Stimulated activated CD4-positive, alpha-beta T cell treated with anti-CD3 and anti-CD28 coated beads, Interleukin-1b, Interleukin-23, amount 100 ng/mL, for 1 hour (primary cell): ENCODE measurements at places on chromosomes 4 and X.

DNA sequence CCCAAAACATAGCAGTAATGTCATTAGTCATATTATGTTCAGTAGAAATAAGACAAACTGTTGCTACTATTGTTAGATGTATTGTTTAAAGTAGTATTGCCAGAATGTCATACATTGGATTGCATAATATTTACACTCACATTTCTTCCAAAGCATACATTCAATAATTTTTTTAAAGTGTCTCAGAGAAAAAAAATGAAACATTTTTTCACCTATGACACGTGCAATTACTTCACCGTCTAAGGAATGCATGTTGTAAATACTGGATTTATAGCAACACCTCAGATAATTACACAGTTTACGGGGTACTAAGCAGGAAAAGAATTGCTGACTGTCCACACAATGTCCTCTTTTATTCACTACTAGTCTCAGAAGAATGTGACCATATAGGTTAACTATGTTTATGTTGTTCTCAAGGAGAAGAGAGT is 162.1 kb downstream of the PCDH18 start:
- DNase-seq = no peak

DNA sequence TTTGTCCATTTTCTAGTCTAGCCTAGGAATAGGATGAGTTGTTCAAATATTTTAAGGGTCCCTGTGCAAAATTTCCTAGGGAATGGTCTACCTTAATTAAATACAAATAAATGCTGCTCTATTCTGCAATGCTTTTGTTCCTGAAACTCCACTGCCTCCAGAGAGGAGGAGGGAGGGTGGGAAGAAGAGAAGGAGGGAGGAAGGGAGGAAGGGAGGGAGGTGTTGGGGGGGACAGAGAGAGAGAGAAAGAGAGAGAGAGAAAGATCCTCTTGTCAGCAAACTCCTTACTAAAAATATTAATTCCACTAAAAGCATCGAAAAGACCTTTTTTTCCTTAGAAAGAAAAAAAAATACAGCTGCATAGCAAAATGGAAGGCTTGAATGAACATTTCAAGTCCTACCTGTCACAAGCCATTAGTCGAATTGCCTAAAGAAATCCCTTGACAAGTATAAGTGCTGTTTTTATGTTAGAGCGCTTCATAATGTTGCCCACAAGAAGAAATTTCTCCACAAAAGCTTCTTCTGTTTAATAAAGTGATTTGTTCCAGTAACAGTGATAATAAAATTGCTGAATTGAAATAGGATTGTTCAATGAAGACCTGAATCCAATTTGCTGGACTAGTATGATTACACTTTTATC is 106.0 kb downstream of the NKX6-1 start:
- DNase-seq = no peak

- no peak for DNase-seq
Measured at GRCh38 chr4:54802336-54802735, 144.6 kb downstream of the KIT start.

DNA sequence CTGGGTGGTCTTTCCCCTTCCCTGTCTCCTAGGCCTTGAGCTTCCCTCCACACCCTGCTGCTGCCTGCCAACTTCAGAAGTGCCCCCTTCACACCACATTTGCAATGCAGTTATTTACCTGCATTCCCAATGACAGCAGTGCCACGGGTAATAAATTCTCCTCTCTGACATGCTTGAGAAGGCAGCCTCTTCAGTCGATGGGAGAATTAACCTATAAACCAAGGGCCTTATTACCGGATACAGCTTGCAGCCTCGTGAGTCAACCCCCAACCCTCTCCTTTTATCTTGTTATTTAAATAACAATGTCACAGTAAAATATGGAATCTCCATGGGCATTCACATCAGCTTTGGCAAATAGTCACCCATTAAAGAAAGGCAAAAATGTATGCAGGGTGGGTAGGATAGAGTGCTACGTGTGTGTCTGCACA is 34.7 kb upstream of the LGI2 start:
- no peak for DNase-seq

DNA sequence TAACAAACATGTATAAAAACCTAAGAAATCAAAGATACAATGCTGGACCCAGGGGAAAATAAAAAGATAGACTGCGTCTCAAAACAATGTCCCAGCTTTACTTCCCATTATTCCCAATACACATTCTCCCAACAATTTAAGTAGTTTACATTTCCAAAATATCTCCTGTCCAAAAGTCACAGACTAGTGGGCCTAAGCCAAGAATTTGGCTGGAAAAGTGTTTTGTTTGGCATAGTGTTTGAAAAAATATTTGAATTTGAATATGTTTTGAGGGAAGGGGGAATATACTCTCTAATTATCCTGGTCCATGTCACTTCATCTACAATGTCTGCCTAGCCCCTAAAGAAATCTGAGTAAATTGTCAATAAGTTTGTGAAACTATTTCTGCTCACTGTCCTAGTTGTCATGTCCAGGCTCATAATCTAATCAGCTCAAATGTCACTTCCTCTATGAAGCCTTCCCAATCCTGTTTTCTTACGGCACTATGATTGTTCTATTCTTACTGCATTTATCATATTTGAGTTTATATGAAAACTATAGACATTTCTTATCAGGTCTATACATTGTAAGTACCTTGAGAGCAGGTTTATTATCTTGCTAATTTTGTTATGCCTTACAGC is 74.4 kb downstream of the SEC24D start:
- DNase-seq = no peak

- no peak for DNase-seq
Measured at GRCh38 chrX:17750436-17750835, 13.1 kb downstream of the SCML1 start.

GRCh38 chr4:52260514-52261210 is 209.6 kb downstream of the SPATA18 start:
- no peak for DNase-seq

GRCh38 chr4:113020966-113021365 is 28.5 kb upstream of the ANK2 start:
- DNase-seq = no peak

DNA sequence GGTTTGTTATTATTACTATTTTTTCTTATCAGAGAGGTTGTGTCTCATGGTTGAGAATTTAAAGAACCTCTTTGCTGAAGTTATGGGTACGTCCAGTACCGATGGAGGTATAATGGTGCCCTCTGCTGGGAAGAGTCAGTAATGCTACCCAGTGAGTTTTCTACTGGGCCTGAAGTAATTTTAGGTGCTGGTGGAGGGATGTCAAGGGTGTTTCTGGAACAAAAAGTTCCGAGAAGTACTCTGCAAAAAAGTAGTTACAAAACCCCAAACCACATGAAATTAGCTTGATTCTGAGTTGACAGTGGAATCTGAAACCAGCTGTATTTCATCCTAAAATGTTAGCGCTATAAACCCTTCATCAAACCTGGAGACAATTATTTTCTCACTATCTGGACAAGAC is 102.5 kb upstream of the MID1 start:
- no peak for DNase-seq

DNA sequence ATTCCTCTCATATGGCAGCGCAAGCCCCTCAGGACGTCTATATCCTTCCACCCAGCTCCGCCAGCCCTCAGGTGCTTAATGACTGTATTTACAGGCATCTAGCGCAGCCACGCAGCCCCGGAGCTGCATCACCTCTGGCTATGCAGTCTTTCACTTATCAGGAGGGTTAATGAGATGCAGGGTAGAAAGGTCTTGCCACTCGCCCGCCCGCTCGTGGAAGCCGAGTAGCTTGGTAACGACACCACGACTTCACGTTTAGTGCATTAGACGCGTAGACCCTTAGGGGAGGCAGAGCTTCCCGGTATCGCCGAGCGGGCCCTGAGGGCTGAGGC is 1.5 kb upstream of the SLC16A2 start:
- no peak for DNase-seq

GRCh38 chr4:24000470-24000831 is 110.6 kb upstream of the PPARGC1A start:
- no peak for DNase-seq

DNA sequence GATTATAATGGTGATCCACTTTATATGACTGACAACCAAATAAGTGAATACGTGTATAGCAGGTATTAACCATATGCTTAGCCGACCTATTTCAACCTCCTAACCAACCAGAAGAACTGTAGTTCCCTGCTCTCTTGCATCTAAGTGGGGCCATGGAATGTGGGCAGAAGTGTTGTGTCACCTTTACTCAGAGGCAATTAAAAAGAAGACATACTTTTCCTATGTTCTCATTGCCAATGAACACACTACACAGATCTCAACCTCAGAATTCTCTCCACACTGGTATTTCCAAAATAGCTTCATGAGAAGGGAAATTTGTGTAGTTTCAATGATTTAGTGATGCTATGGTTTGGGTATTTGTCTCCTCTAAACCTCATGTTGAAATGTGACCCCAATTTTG is 3.2 kb upstream of the NFKB1 start:
- no peak for DNase-seq

- no peak for DNase-seq
Measured at GRCh38 chrX:117543885-117544284, 572.7 kb downstream of the KLHL13 start.

DNA sequence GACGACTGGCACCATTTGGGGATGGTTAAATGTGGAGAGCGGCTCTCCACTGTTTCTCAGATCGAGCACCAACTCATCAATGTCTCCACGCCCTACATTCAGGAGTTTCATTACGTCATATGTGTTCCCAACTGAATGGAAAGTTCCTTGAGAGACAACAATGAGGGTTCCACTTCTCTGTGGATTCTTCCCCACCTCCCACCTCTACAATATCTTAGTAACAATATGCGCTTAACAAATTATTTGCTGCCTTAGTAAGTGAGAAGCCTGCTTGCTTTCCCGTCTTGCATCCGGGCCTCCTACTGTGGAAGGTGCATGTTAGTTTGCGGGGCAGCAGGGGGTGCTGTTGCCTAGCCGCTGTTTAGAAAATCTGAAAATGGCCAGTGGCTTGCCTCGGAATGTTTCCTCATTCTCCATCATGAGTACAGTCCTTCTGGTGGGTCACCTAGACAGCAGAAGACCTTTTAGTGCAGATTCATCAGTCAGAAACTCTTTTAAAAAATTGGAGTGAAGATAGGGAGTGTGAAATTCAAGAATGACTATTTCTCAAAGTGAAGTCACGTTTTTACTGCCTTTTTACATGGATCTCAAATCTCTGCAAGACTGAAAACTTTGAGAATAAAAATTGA is 55.7 kb downstream of the PHOX2B start:
- no peak for DNase-seq
